ENCODE measurements at places on chromosomes 1 and 21.

DNA sequence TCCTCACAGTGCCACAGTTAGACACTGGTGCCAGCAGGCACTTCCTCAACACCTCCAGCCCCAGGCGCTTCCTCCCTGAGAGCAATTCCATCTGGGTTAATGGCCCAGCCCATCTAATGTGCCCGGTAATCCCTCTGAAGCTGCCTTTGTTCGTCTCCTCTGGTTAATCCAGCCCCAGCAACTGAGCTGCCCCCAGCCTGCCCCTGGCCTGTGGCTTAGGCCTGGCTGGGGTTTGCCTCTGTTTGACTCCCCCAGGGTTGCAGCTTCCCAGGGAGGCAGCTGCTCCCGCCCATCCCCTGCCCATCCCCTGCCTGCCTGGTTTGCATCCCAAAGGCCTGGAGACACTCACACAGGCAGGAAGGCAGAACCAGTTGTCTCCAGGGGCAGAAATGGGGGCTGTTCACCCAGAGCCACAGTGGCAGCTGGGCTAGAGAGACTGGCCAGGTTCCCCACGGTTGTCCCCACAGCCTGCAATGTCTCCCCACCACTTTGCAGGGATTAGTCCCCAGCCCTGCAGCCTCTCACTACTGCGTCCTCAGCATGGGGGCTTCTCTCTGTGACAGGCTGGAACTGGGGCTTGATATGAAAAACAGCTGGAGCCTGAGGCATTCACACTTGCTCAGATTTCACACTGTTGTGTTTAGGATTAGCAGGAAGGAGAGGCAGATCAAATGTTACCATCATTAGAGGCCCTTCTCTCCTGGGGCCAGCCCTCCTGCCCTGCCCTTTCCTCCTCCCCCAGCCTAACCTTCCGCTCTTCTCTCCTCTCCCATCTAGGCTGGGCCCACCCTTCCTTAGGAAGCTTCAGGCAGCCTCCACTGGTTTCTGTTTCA is 120.2 kb downstream of the TLR5 start:
- no peak for DNase-seq

- DNase-seq, result no peak
These were observed 30.7 kb downstream of the KYAT3 start for GRCh38 chr1:88961647-88962275.

- DNase-seq, result no peak
These were observed 18.6 kb upstream of the TTC22 start for GRCh38 chr1:54819733-54820132.

- no peak for DNase-seq
These were observed 117.9 kb downstream of the PRDM2 start for GRCh38 chr1:13817906-13818305.

GRCh38 chr1:14390816-14391215 is 207.7 kb upstream of the KAZN start:
- DNase-seq, result no peak

DNA sequence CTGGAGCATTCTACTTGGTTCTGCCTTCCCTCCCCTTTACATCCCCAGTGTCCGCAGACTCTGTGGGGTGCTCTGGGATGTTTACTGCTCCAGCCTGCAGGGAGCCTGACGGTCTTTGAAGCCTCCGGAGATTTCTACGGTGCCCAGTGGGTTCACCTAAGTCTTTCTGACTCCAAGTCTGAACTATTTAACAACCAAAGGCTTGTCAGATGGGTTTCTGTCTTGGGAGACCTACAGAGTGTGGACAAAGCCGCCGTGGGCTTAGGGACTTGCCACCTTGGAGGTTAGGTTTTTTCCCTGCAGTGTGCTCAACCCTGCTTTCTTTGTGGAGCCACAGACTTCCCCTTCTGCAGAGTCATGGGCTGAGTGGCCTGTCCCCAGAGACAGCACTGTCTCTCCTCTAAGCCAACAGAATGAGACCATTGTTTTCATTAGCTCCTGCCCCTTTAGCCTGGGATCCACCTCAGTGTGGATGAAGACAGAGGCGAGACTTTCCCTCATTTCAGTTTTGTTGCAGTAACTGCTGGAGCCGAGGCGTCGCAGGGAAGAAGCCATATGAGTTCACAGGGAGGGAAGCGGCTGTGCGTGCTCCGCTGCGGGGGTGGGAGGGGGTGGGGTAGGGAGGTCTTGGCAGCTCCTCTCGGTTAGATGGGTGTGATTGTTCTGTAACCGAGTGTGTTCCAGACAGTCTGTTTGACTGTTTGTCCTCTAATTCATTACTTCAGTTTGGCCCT is 120.7 kb downstream of the CNIH3 start:
- DNase-seq, result no peak

GRCh38 chr1:167542109-167543032 is 11.2 kb downstream of the CREG1 start:
- no peak for DNase-seq

- peak; percentile 63 for DNase-seq
These were observed 3.6 kb upstream of the SPSB1 start for GRCh38 chr1:9289090-9289534.

GRCh38 chr1:233939451-233939850 is 35.0 kb downstream of the SLC35F3 start:
- DNase-seq, result no peak

- peak; percentile 18 for DNase-seq
These were observed 26.2 kb upstream of the C1orf105 start for GRCh38 chr1:172394141-172394751.

DNA sequence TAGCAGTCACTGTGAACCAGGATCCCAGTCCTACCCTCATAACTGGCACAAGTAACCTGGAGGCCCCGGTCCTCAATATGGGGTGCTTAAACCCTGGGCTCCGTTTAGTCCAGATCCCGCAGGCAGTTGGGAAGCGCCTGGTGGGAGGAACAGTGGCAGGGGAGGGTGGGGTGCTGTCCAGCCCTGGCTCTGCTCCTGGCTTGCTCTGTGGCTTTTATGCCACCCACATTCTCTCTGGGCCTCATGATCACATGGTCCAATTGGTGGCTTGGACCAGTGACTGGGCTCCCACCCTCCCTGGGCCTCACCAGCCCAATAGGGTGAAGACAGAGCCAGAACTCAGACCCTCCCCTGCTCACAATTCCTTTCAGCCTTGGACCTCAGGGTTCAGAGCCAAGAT is 2.9 kb downstream of the CD164L2 start:
- no peak for DNase-seq

DNA sequence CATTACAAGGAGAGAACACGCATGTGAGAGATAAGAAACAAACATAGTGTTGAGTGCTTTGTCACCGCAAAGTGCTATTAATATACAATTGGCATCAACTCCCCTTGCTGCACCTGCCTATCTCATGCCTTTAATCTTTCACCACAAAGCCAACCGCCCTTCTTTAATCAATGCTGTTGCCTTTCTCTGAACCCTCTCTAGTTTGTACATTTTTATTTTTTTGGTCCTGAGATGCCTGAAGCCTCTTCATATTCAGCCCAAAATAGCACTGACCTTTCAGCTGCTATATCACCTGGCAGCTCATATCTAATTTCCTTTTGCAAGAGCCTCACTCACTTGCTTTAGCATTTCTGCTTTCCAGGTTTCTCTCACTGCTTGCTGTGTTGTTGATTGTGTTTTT is 504.7 kb downstream of the NUF2 start:
- no peak for DNase-seq

- no peak for DNase-seq
These were observed 46.4 kb upstream of the ENAH start for GRCh38 chr1:225699336-225699735.

- no peak for DNase-seq
These were observed 51.3 kb downstream of the LGR6 start for GRCh38 chr1:202244841-202245261.

- DNase-seq, result no peak
These were observed 8.6 kb downstream of the RBBP4 start for GRCh38 chr1:32659581-32659980.

DNA sequence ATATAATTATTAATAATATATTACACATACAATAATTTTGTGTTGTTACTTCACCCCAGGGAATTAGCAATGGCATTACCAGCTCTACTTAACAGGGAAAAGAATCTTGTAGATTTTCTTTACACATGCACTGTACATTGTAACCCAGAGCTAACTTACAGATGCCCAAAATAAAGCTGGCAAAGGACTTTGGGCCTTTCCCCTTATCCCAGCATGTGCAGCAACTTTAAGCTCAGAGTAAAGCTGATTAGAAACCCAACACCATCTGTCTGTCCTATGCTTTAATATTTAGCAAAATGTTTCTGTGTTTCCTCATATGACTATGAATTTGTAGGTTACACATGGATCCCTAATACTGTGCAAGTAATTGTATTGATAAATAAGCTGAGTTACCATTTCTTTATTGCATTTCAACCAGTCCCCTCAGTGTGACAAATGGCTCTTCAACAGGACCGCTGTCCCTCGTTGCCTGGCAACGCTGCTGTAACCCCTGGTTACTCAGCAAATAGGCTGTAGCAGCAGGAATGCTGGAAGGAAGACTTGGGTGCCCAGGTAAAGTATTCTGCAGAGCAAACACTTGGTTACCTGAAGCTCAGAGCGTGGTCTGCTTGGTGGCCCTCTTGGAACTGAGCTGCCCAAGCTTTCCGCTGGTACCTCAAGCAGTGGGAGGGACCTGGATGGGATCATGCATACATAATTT is at the start of gene USH2A:
Gene USH2A (minus strand): TSS at position 628 of the 700 bp plus-strand sequence. CDS start 1,112 bp downstream, outside the sequence.
- no peak for DNase-seq

GRCh38 chr1:156807627-156808026 is 9.0 kb downstream of the SH2D2A start:
- no peak for DNase-seq

GRCh38 chr21:44490405-44490804 is 35.1 kb downstream of the LRRC3 start:
- no peak for DNase-seq

DNA sequence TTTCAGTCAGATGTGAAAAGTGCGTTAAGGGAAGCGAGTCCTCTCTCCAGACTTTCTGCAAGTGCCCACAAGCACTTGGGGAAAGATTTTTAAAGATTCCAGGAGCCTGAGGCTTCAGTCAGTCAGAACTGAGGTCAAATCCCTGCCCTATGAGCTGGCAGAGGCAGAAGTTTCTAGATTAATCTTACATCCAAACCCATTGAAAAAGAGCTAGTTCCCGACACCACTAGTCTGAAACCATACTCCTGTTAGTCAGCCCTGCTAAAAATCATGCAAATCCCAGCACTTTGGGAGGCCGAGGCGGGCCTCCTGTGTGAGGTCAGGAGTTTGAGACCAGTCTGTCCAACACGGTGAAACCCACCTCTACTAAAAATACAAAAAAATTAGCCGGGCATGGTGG is 21.0 kb downstream of the RSPH1 start:
- DNase-seq, result no peak

- DNase-seq, result no peak
These were observed 9.9 kb downstream of the SYNJ1 start for GRCh38 chr21:32717851-32718316.

DNA sequence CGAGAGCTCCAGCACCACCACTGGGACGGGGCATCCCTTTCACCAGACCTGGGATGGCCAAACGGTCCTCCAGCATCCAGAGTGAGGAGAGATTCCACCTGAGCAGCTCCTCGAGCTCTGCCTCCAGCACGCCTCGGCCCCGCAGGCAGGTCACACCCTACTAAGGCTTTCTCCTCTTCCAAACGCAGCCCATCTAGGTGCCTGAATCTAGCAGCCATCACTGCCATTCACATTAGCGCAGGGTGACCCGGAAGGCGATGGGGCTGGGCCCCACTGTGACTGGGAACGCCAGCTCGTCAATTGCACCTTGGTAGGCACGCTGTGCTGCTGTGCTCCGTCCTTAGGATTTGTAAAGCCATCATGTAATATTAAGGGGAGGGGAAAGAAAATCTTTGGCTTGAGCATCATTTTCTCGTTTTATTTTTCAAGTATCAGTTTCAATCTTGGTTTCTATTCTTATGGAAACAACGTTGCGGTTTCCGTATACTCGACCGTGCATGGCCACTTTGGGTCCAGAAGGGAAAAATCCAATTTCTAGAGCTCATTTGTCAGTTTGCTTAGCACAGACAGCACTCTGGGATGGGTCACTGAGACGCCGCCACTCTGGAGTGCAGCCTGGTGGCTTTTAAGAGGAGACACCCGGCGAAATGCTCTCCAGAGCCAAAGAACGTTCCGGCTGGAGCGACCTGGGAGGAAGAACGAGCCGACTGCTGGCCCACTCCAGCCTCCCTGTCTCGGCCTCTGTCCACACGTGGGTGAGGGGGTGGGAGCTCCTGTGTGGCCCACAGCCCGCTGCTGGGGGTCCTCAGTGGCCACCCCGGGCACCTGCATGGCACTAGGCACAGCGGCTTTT is 173.6 kb downstream of the PRDM16 start:
- DNase-seq, result no peak

- DNase-seq, result no peak
These were observed 77.0 kb upstream of the DPH5 start for GRCh38 chr1:101102426-101103156.

Data from stimulated activated CD8-positive, alpha-beta memory T cell treated with anti-CD3 and anti-CD28 coated beads, Interleukin-2, amount 100 ng/mL, for 48 hours (primary cell).